Kidney (tissue), 22 donors: ENCODE measurements at places on chromosomes 2 and 18. TPM values are rescaled to one million over a fixed set of nuclear protein-coding genes. Genes with fewer than 3 reads are reported as not detected.

Gene FBXO48
- 1.3 TPM for total RNA-seq

DNA sequence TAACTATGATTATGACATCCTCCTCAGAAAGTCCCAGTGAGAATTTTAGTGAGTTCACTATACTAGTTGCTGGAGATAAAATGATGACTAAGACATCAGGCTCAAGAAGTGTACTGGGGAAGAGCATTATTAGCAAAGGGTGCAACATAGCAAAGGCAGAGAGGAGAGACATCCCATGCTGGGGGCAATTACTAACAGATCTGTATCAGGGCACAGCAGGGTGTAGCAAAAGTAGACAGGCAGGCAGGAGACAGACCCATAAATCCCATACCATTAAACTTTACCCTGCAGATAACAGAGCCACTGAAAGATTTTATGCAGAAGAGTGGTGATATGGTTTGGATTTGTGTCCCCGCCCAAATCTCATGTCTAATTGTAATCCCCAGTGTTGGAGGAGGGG, 161.7 kb downstream of the SP3 start:
- H3K4me1 ChIP-seq, result no peaks in the 10 kb centered on the region
- DNase-seq, result no peak
- no peaks in the 10 kb centered on the region for H3K27me3 ChIP-seq
- no peaks in the 10 kb centered on the region for H3K36me3 ChIP-seq
- H3K27ac ChIP-seq, result no peak overlapping the region
- H3K4me3 ChIP-seq, result no peak overlapping the region

DNA sequence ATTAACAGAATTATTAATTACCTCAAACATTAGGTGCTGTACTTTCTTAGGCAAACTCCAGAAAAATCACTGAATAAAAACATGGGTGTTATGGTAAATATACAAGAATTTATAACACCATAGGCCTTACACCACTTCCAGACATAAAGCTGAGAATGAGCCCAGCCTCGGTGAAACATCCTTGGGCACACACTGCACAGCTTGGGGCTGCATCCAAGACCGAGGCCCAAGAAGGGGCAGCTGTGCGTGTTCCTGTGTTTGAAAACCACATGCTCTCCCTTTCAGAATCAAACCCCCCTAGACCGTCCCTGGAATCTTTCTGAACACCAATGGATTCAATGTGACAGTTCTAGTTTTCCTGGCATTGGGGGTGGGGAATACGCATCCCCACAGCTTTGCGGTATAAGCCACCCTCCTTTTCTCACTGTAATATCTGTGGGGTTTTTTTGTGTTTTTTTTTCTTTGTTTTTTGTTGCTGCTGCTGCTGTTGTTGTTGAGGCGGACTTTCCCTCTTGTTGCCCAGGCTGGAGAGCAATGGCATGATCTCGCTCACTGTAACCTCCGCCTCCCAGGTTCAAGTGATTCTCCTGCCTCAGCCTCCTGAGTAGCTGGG, 12.9 kb downstream of the ERFE start:
- no peak for DNase-seq
- H3K36me3 ChIP-seq, result peaks cover 7% of the 10 kb centered on the region
- H3K4me3 ChIP-seq, result no peak overlapping the region
- H3K4me1 ChIP-seq, result peaks cover 5% of the 10 kb centered on the region
- no peaks in the 10 kb centered on the region for H3K27me3 ChIP-seq

Gene IL36G
- total RNA-seq, result not detected

Gene ARMC9
- 18.2 TPM for total RNA-seq

DNA sequence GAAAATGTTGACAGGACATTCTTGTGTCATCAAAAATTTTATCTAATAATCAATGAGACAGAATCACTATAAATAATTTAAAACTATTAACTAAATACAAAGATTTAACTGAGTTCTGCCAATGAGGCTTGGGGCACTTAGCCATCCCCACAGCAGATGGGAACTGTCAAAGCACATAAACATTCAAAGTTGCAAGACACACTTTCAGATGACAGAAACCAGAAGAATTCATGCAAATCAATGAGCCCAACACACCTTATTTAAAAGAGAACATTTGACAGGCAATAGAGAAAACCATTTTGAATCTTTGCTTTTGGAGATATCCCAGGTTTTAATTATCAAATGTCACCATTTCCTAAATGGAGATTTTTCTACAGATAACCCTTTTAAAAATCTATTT, 566.2 kb downstream of the IRS1 start:
- no peaks in the 10 kb centered on the region for H3K27me3 ChIP-seq
- no peaks in the 10 kb centered on the region for H3K4me1 ChIP-seq
- H3K36me3 ChIP-seq, result no peaks in the 10 kb centered on the region
- no peak overlapping the region for H3K27ac ChIP-seq

- H3K4me1 ChIP-seq, result no peaks in the 10 kb centered on the region
- peak; percentile 72 for DNase-seq
- H3K36me3 ChIP-seq, result no peaks in the 10 kb centered on the region
- no peaks in the 10 kb centered on the region for H3K27me3 ChIP-seq
- H3K4me3 ChIP-seq, result peak overlapping the region; percentile 45
These were observed 11.0 kb downstream of the RTP5 start for GRCh38 chr2:241880311-241881073.

Gene GCKR
- 2.2 TPM for total RNA-seq

DNA sequence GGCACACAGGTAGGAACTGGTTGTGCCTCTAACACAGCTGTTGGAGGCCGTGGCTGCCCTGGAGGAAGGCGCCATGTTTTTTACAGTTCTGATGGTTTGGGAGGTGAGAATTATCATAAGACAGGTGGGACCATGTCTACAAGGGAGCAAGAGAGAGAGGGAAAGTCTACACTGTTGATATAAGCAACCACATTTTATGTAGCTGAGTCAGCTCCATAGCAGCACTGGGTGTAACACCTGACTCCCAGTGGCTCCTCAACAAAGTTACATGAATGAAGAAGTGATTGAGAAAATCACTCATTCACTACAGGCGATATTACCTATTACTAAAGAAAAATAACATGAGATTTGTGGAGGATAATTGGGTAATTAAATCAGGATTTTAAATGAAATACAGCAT, 41.3 kb upstream of the ACAA2 start:
- no peak overlapping the region for H3K4me3 ChIP-seq
- H3K4me1 ChIP-seq, result no peaks in the 10 kb centered on the region
- H3K27me3 ChIP-seq, result no peaks in the 10 kb centered on the region
- no peaks in the 10 kb centered on the region for H3K36me3 ChIP-seq
- no peak overlapping the region for H3K27ac ChIP-seq
- DNase-seq, result no peak
